ENCODE measurements at places on chromosomes 12 and 14.

GRCh38 chr14:22994762-22995275, 12.5 kb upstream of the AJUBA start:
- no peak for DNase-seq

DNA sequence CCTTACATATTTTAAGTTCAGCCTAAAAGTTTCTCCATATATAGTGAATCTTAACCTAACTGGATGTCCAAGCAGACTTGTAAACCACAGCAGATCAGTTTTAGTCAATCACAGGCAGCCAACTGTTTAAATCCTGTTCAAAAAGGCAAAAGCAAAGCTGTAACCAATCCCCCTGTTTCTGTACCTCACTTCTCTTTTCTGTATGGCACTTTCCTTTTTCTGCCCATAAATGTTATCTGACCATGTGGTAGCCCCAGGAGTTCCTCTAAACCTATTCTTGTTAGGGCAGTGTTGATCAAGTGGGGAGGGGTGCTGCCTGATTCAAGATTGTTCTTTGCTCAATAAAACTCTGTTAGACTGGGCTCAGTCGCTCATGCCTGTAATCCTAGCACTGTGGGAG, 8.5 kb upstream of the DACT1 start:
- no peak for DNase-seq

GRCh38 chr12:6452245-6452943, 552 bp downstream of the TAPBPL start:
- DNase-seq: no peak

GRCh38 chr14:53894456-53894855, 62.2 kb downstream of the BMP4 start:
- no peak for DNase-seq

- DNase-seq: no peak
Measured at GRCh38 chr14:67955261-67955660, 135.7 kb downstream of the RAD51B start.

DNA sequence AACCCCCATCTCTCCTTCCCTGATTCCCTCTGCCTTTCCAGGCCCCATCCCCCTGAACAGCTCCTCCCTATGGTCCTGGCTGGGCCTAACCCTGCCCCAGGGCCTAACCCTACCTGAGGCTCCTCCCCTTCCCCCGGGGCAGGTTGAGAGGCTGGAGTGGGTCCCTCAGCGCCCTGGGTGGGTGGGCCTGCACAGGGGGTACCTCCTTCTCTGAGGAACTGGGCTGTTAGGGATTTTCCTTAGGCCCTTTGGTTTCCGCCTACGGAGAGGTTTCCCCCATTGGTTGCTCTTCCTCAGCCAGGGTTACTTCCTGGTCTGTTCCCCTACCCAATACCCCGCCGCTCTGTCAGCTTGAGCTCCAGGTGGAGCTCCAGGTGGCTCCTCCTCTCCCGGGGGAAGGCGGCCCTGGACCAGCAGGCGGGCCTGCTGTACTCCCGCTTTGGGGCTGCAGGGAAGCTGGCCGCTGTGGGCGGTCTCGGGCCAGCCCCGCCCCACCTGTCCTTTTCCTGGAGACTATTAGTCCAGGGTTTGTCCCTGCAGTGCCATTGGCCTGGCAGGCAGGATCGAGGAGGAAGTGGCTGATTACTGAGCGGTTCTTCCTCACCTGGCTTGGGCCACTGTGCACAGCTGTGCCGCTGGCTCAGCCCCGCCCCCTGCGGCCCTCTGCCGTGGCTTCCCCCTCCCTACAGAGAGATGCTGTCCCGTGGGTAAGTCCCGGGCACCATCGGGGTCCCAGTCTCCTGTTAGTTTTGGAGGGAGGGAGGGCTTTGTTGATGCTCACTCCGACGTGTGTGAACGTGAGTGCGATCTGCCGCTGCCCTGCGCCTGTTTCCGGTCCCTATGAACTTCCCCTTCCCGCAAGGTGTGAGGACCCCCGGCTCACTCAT, 2.5 kb downstream of the C12orf57 start:
- no peak for DNase-seq

DNA sequence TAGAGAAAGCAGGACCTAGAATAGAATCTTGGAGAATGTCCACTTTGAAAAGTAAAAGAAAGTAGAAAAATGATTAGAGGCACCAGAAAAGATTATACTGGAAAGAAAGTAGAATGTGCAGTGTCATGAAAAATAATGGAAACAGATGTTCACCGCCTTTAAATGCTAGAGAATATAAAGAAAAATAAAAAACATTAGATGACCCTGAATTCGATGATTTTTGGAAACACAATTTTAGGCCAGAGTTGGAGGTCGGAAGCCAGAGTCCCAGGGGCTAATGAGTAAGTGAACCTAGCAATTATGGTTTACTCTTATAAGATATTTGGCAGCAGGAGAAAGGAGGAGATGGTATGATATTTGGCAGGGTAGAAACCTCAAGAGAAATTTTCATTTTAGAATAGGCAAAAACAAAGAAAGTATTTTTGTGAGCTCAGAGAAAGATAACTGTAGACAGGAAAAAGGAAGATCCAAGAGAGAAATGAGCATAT, 37.7 kb downstream of the GYS2 start:
- DNase-seq: no peak

GRCh38 chr14:35897616-35898111, 71.5 kb downstream of the BRMS1L start:
- DNase-seq: no peak

DNA sequence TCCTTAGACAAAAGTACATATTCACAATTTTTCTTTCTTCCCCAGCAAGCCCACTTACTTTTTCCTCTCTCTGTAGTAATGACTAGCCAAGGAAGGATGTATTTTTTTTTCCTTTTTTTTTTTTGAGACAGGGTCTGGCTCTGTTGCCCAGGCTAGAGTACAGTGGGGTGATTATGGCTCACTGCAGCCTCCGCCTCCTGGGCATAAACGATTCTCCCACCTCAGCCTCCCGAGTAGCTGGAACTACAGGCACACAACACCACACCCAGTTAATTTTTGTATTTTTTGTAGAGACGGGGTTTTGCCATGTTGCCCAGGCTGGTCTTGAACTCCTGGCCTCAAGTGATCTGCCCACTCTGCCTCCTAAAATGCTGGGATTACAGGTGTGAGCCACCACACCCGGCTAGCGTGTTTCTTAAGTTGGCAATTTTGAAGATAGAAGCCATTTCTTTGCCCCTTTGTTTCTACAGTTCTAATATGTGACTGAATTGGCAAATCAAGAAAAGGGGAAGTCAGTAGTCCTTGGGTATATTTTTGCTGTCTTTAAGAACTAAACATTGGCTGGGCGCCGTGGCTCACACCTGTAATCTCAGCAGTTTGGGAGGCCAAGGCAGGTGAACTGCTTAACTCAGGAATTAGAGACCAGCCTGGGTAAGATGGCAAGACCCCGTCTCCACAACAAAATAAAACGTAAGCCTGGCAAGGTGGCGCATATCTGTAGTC, 3.2 kb upstream of the NACA start:
- no peak for DNase-seq

All from activated T-helper 1 cell treated with anti-CD3 and anti-CD28 coated beads, Interleukin-2, amount 50 U/mL, for 16 hours (primary cell).